ENCODE measurements at places on chromosomes 5 and 9.

GRCh38 chr9:130030651-130031127 is 12.3 kb downstream of the FNBP1 start:
- DNase-seq, result no peak

GRCh38 chr5:142803428-142804125 is 33.4 kb downstream of the ARHGAP26 start:
- peak; percentile 18 for DNase-seq

DNA sequence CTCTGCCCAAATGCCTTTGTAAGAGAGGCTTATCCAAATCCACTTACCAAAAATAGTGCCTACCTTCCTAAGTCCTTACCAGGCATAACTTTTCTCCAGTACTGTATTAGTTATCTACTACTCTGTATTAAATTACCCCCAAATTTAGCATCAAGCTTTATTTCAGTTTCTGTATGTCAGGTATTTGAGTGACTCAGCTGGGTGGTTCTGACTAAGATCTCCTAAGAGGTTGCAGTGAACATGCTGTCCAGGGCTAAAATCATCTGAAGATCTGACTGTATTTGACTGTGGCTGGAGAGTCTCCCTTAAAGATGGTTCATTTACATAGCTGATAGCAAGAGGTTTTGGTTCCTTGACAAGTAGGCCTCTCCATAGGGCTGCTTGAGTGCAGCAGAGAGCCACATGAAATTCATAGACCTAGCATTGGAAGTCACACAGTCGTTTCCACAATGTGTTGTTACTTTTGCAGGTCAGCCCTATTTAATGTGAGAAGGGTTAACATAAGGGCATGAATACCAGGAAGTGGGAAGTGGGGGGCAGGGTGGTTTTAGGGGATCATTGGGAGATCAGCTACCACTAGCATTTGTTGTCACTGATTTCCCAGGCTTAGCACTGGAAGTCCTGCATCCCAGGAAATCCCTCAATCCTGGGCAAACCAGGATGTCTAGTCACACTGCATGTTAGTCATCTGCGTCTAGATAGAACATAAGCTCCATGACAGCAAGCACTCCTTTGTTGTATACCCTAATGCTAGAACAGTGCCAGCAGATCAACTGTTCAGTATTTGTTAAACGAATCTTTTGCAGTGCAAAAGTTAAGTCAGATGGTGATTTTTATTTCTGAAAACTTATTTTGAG is 2.0 kb upstream of the ZNF622 start:
- DNase-seq, result peak; percentile 62

DNA sequence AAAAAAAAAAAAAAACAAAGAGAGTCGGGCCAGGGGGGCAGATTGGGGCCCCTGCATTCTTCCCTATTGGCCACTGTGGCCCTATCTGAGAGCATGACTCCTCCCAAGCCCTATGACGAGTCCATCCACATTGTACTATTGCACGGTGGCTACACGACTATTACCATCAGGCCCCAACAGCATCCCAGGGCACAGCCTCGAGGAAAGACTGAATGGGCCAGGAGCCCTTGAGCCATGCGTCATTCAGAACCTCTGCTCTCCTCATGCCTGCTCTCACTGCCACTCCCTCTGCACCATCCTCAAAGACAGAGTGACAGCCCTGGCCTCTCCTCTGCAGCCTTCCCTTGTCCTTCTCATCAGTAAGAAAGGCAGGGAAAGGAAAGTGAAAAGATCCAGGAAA is 20.2 kb upstream of the ORM1 start:
- no peak for DNase-seq

GRCh38 chr9:115413766-115414382 is 295.9 kb upstream of the TNC start:
- DNase-seq, result no peak

DNA sequence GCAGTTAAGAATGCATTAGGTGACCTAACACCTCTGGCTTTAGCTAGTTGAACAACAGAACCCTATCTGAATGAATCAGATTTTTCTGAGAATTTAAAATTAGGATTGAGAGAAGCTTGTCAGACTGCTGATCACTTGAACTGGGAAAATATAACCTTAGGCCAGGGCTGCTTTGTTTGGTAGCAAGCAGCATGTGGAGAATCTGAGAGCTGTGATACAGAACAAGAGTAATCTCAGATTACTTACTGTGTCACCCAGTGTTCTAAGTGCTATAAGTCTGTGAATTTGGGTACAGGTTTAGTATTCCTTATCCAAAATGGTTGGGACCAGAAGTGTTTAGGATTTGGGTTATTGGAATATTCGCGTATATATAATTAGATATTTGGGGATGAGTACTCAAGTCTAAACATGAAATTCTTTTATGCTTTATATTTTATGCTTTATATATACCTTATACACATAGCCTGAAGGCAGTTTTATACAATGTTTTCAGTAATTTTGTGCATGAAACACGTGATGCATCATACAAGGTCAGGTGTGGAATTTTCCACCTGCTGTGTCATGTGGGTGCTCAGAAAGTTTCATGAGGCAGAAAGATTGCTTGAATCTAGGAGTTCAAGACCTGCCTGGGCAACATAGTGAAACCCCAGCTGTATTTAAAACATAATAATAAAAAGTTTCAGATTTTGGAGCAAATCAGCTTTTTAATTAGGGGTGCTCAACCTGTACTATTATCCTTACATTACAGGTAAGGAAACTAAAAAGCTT is 8.3 kb upstream of the CHD1 start:
- DNase-seq, result no peak

GRCh38 chr5:75337366-75338021 is 474 bp downstream of the HMGCR start:
- DNase-seq, result peak; percentile 4

- DNase-seq, result peak; percentile 37
Observed at GRCh38 chr5:157562111-157562581, 13.4 kb downstream of the ADAM19 start.

DNA sequence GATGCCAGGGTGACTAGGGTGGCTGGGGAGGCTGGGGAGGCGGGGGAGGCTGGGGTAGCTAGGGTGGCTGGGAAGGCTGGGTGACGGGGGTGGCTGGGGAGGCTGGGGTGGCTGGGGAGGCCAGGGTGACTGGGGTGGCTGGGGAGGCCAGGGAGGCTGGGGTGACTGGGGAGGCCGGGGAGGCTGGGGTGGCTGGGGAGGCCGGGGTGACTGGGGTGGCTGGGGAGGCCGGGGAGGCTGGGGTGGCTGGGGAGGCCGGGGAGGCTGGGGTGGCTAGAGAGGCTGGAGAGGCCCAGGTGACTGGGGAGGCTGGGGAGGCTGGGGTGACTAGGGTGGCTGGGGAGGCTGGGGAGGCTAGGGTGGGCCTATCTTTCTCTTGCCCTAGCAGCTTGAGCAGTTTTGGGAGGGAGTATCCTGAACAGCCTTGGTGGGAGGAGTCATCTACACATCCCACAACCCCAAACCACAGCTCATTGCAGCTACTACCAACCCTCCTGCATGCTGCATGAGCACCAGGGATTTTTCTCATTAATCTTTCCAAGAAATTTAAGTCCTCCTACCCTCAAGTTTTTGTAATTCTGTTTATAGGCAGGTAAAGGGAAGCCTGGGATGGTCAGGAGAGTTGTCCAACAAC is 203.2 kb upstream of the IRX1 start:
- no peak for DNase-seq

DNA sequence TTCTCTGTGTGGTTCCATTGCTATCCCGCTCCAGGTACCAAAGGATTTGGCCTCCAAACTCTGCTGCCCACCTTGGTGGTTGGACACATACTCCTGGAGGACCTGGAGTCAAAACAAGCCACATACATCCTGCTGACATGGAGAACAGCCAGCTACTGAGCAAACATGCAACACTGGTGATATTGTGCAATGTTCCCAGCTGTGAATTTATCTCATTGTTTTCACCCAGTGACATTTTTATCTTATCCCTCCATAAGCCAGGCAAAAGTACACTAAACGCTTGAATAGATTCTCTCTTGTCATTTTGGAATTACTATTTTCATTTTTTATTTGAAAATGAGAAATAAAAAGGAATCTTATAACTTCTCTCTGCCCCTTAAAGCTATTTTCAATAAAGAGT is 11.1 kb upstream of the CTSL start:
- peak; percentile 81 for DNase-seq

- DNase-seq, result no peak
Observed at GRCh38 chr9:136253246-136254130, 7.9 kb upstream of the QSOX2 start.

GRCh38 chr5:144832416-144832815 is 661.7 kb downstream of the KCTD16 start:
- DNase-seq, result no peak

DNA sequence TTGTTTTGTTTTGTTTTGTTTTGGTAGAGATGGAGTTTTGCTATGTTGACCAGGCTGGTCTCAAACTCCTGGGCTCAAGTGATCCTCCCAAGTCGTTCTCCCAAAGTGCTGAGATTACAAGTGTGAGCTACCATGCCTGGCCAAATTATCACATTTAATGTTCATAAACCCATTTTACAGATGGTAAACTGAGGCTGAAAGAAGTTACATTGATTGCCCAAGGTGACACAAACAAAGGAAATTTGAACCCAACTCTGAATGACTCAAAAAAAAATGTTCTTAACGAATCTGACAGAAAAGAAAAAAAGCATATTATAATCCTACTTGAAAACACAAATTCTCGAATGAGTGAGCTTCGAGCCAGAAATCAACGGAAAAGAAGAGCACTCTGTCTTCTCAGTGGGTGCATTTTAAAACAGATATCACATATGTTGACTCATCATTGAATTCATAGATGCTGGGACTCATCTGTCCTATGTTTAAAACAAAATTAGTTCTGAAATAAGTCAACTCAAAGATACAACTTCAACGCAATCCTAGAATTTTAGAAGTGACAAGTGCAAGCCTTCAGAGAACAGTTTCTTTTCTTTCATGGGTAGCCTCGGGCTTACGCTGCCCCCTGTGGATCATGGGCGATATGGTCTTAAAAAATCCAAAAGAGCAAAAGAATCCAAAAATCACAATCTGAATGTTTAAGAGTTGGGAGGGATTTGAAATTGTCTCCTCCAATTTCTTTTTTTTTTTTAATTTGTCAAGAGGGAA is 28.4 kb downstream of the TIMD4 start:
- DNase-seq, result no peak

DNA sequence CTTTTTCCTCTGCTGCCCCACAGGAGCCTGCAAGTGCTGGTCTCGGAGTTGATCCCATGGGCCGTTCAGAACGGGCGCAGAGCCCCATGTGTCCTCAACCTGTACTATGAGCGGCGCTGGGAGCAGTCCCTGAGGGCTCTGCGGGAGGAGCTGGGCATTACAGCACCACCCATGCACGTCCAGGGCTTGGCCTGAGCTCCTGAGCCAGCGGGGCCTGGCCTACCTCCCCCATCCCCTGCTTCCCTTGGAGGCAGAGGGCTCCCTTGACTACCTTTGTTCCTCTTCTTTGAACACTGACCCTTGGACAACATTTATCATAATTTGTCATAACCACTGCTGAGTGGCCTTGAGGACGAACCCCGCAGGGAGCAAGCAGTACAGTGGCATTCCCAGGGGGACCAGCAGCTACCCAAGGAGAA is 6.9 kb upstream of the SLC27A4 start:
- DNase-seq, result no peak

- peak; percentile 87 for DNase-seq
Observed at GRCh38 chr9:76557674-76558225, 98.8 kb downstream of the GCNT1 start.

DNA sequence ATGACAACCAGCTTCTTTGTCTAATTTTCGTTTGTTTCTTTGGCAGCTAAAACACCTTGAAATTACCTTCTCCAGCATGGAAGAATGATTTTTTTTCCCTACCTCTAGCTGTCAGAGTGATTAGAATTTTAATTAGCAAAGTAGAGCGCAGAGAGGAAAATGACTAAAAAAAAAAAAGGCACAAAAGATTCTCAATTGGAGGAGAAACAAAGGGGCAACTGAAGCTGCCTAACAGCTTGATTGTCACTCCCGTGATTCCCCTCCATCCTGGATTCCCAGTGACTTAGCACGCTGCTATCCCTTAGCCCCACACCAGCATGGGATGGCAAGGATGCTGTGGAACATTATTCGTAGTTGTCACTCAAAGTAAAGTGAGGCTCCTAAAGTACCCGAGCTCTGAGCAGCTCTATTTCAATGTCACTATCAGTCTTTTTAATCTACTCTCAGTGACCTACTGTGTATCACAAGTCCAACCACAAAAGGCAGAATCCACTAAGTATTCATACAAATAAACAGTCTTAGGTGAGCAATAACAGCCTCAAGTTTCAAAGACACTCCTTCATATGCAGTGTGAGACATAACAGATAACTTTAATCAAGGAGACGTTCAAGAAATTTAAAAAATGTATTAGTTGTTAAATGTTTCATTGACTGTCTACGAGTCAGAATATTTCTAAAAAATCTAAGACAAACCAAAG is 710.0 kb upstream of the GRAMD2B start:
- DNase-seq, result no peak

DNA sequence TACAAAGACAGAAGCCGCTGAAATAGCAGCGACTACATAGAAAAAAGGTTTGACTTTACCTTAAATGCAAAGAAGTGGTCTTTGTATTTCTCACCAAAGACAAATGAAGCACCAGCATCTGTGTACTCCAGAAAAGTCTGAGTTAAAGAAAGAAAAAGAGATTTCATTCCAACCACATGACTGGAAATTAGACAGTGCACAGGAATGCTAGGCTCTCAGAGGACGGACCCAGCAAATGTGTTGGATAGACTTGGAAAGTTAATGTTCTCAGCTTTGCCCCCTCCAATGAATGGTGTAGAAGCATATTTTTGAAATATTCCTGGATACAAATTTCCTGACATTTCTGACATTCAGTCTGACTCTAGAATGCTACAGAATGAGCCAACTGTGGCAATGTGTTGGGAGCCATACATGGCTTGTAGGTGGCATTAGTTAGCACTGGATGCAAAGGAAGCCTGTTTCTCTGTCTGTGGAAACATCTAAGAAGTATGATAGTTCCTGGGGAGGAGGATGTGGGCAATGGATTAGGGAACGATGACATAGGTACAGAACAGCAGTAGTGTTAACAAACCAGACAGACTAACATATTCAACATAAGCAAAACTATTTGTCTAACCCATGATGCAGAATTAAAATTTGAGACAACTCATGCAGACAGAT is 43.3 kb downstream of the SLC28A3 start:
- DNase-seq, result peak; percentile 83

DNA sequence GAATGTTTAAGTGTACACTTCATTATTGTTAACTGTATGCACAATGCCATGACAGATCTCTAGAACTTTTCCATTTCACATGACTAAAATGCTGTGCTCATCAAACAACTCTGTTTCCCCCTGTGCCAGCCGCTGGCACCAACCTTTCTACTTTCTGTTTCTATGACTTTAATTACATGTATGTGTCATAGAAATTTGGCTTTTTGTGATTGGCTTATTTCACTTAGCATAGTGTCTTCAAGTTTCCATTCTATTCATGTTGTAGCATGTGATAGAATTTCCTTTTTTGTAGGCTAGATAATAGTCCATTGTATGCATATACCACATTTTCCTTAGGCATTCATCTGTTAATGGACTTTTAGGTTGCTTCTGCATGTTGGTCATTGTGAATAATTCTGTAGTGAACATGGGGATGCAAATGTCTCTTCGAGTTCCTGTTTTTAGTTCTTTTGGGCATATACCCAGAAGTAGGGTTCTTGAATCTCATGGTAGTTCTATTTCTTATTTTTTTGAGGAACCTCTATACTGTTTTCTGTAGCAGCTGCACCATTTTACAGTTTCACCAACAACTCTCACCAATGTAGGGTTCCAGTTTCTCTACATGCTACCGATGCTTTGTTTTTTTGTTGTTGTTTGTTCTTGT is 184.4 kb upstream of the DMRT1 start:
- no peak for DNase-seq

Data from fibroblast of skin of abdomen (primary cell).